ENCODE measurements at places on chromosomes 5 and 9.

GRCh38 chr9:100426530-100427365 is at the start of gene MSANTD3:
TSS of gene MSANTD3 (plus strand) at chr9:100427143. CDS start at chr9:100441939, 14,796 bp downstream.
- DNase-seq: peak; percentile 76

DNA sequence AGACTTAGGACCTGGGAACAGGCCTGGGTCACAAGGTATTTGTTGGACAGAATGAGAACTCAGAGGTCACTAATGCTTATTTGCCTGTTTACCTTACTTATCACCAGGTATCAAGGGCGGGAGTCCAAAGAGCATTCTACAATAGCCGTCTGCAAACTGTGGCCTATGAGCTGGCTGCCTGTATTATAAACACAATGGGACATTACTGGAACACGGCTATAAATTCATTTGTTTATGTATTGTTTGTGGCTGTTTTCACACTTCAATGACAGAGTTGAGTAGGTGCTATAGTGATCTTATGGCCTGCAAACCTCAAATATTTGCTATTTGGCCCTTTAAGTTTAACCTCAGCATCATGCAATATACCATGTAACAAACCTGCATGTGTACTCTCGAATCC is 76.6 kb upstream of the ASTN2 start:
- DNase-seq: no peak

GRCh38 chr5:51810592-51810991 is 427.3 kb downstream of the ISL1 start:
- DNase-seq: peak; percentile 88

DNA sequence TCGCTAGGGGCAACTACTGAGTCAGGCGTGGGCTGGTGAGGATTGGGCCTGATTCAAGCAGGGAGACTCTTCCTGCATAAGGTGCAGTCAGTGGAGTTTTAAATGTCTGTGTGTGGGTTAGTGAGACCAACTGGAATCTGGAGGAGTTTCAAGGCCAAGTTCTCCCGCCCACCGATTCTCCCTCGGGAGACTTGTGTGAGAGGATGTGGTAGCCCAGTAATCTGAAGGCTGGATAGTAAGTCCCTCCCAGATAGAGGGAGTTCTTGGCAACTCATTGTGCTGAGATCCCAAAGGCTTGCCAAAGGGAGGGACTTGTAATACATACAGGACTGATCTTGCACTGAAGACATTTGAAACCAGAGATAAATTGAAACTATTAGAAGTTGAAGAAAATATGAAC is 51.8 kb downstream of the WDR36 start:
- DNase-seq: peak; percentile 43

DNA sequence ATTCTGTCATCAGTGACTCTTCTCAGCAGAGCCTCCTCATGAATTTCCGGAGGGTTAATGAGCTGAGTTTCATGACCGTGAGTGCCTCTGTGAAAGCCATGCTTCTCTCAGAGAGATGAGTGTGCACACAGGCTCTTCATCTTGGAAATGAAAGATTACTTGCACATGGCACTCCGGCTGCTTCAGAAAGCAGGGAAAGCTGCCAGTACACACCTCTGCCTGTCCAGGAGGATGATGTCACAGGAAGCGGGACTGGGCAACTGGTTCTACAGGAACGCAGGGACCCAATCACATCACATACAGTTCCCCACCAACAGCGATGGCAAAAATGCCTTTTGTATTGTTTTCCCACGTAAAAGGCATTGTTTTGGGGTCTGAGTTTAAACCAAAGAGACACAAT is 286.0 kb upstream of the DAP start:
- peak; percentile 70 for DNase-seq

DNA sequence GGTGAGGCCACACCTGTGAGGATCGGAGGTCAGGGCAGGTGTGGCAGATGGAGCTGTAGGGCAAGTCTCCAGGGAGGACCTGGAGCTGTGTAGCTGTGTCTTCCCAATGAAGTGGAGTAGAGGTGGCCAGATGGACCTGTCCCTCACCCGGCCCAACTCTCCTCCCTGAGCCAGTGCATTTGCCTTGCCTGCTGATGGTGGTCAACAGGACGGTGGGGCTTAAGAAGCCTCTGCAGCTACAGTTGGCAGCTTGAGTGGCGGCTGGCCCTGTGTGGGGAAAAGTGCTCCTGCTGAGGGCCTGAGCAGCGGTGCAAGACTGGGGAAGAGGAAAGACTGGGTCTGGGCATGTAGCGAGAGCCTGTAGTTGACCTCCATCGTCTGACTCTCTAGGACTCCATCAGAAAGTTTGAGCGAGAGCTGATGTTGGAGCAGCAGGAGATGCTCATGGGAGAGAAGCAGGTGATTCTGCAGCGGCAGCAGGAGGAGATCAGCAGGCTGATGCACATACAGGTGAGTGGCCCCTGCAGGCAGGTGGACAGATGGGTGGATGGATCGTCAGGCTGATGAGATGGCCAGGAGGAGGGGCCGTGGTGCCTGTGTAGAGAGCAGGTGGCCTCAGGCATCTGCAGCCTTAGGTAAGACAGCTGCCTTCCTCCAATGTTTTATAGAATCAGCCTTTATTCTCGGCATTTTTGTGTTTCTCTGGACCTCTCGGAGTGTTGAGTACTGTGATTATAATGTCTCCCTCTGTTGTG is 24.9 kb downstream of the PITX1 start:
- no peak for DNase-seq

- DNase-seq: no peak
Measured at GRCh38 chr5:42593591-42593990, 163.0 kb upstream of the CCDC152 start.

DNA sequence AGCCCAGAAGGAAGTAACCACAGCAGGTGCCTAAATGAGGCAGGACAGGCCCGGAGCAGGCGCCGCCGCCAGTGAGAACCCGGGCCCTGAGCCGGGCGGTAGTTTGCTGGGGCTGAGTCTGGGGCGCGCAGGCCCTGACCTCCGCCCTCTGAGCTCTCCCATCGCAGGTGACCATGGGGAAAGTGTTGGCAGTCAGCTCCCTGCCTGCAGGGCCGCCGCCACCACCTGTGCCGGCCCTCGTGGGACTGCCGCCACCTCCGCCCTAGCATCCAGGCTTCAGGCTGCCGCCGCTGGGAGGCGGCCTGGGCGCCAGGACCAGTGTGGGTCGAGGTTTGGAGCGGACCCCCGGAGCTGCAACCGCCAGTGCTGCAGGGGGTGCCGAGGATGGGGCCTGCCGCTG is 61.1 kb downstream of the TARS1 start:
- no peak for DNase-seq

GRCh38 chr5:56763711-56764466 is 51.5 kb upstream of the MAP3K1 start:
- peak; percentile 22 for DNase-seq

DNA sequence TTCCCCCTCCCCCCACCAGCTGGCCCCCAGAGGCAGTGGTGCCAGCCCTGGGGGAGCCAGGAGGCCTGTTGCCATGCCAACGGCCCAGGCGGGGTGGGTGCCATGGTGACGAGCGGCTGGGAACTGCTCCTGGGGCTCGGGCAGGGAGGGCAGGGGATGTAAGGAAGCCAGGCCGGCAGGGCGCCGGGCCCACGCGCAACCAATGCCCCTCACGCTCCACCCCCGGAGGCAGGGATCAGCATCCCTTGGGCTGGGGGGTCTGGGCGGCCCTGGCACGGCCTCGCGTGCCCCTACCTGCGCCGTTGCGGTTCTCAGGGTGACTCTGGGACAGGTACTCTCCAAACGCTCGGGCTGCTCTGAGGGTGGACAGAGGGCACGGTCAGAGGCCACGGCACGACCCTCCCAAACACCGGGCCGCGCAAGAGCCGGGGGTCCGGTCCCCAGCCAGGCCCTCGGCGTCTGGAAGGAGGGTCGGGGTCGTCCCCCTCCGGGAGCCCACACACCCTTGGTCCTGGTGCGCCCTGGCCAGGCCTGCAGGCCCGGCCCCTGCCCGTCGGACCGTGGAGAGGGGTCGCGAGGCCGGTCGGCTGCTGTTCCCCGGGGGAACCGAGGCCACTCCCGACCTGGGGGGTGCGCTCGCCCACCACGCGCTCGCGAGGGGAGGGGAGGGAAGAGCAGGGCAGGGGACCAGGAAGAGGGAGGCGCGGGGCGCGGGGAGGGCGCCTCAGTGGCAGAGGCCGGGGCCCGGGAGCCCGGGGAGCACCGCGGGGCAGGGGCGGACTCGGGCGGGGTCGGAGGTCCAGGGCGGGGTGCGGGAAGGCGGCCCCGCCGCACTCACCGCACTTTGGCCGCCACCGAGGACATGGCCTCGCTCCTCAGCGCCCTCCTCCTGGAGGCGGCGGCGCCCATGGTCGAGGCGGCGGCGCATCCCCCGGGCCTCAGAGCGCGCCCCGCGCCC is 661 bp downstream of the NSMF start:
- DNase-seq: no peak

- no peak for DNase-seq
Measured at GRCh38 chr5:68407311-68408239, 192.0 kb downstream of the PIK3R1 start.

- DNase-seq: no peak
Measured at GRCh38 chr5:151630088-151630487, 39.0 kb upstream of the FAT2 start.

GRCh38 chr5:67120032-67120431 is 76.6 kb downstream of the CD180 start:
- DNase-seq: no peak

GRCh38 chr5:125045646-125046045 is 299.2 kb upstream of the ZNF608 start:
- DNase-seq: peak; percentile 81

- peak; percentile 50 for DNase-seq
Measured at GRCh38 chr5:78287833-78288232, 6.7 kb downstream of the AP3B1 start.

GRCh38 chr5:82356021-82356420 is 77.9 kb upstream of the RPS23 start:
- DNase-seq: no peak

DNA sequence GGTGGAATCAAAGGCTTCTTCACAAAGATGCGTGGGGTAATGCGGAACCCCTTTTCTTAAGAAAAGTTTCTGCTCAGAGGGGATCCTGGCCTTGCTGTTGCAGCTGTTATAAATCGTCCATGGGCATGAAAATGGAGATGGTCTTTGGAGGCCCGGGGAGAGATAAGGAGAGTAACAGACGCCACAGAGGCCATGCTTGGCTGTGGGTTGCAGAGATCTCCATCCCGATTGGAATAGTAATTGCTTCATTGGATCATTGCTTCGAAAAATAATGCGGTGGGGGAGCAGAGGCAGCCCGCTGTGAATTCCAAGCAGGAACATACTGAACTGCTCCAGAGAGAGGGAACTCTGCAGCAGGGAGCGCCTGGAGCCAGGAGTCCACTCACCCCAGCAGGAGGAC is 55.5 kb downstream of the C5orf15 start:
- DNase-seq: no peak

DNA sequence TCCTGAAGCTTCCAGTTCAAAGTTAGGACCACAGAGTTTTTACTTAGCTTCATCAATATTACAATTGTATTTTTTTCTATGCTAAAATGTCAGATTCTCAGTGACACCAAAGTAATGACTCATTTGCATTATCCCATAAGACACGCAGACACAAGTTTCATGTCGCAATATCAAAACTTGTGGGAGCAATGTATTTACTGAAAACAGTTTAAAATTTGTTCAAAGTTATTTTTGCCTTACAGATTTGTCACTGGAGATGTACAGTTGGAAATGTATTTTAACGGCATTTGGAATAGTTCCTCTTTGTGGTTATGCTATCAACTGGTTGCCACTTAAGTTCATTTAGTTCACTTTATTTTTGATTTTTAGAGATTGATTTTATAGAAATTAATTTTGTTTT is 36.2 kb upstream of the DAP start:
- no peak for DNase-seq

GRCh38 chr5:31470608-31471007 is 61.3 kb downstream of the DROSHA start:
- DNase-seq: peak; percentile 16

- peak; percentile 26 for DNase-seq
Measured at GRCh38 chr9:10268531-10269485, 344.0 kb downstream of the PTPRD start.

- no peak for DNase-seq
Measured at GRCh38 chr9:126872516-126872915, 12.1 kb downstream of the ZBTB34 start.

DNA sequence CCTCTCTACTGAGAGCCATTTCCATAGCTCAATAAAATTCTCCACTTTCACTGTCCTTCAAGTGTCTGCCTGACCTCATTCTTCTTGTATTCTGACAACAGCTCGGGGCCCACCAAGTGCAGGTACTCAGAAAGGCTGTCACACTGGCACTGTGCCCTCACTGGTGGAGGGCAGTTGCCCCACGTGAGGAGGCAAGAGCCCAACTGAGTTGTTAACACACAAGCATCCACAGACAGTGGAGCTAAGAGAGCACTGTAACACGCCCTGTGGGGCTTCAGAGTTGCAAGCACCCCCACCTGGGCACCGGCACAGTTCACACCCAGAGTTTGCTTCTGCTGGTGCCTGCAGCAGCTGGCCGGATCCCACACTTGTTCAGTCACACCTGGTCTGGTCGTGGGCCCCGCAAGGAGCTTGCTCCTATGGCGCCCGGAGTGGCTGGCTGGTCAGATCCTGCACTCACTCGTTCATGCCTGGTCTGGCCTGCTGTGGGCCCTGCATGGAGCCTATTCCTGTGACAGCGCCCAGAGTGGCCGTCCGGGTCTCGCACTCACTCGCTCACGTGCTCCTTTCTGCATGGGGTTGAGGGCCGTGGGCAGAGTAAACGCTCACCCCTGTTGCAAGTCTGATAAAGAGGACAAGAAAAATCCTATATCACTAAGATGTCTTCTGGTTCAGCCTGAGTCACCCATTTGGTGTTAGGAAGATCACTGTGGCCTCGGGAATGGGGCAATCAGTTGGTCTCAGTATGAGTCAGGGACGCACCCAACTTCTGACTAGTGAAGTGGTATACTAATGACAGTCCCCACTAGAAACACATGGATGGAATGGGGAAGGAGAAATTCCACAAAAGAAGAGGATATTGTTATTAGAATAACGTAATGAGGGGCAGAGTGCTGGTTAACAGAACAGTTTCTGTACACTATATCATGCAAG is 87.0 kb upstream of the CCNH start:
- peak; percentile 71 for DNase-seq

DNA sequence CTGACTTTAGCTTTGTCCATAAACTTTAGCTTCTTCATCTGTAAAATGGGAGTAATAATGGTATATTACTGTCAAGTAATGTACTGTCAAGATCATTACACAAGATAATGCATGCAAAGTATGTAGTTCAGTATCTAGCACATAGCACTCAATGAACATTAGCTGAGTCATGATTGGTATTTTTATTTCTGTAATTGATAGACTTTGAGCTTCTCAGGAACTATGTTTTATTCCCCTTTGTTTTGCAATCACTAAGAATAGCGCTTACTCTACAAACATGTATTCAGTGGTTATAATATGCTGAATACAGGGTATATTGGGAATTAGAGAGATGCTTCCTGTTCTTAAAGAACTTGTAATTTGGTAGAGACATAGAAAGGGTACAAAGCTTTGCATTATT is 142.3 kb upstream of the KLF9 start:
- no peak for DNase-seq
